Forelimb muscle (tissue), 1 donor: ENCODE measurements at places on chromosomes 11 and 22.

GRCh38 chr22:41619979-41620588, 759 bp downstream of the DESI1 start:
- no peak for DNase-seq

DNA sequence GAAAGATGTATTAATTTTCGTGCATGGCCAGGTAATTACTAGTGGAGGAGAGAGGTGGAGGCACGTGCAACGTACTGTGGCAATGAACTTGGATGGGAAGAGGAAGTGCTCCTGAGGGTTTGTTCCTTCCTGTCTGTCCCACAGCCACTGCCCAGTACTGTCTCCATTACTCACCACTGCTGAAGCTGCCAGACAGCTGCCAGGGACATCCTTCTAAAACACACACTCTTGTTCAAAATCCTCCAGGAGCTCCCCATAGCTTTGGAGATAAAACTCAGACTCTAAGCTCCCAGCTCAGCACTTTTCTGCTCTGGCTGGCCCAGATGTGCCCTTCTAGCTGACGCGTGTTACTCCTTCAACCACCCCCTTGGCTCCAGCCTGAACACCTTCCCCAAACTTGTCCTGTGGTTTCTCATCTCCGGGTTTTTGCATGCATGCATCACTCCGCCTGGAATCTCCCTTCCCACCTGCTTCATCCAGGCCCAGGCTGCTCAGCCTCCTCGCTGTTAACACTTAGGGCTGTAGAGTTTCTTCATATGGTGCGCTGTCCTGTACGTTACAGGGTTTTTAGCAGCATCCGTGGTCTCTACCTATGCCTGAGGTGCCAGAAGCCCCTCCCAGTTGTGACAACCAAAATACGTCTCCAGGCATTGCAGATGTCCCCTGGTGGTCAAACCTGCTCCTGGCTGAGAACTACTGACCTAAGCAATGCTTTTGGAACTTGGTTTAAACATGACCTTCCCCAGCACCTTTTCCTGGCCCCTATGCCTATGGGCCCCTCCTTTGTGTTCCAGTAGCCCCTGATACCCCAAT, 69.5 kb downstream of the C11orf91 start:
- DNase-seq = no peak

GRCh38 chr11:57568330-57568766, 876 bp upstream of the UBE2L6 start:
- peak; percentile 51 for DNase-seq

DNA sequence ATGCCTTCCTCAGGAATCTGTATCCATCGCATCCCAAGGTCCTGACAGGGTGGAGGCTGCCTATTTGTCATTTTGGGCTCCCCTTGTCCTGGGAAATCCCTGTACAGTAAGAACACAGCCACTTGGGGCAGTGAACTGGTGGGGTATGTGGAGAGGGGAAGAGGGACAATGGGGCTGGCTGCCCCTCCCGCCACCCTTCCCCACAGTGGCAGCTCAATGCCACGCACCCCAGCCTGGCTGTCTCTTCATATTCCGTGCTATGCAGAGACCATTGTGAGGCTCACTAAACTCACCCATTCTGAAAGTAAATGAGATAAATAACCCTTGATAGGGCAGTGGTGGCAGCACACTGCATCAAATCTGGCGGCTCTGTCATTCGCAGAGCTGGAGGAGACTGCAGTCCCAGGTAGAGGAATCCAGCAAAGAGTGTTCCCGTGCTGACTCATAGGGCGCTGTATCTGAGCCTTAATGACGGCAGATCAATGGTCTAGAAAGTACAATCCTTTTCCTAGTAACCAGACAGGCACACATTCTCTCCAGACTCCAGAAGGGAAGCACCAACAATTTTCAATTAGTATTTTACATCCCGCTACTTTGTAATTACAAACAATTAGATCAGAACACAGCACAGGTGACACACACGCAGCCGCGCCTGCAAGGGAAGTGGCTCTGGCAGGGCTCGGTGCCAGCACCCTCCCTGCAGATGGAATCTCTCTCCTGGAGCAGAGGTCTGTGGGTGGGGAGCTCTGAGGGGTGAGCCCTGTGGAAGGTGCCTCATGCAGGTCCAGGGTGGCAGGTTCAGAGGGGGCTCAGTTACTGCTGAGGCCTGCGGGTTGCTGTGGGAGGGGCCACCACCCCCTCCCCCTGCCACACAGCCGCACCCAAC, 167.9 kb upstream of the B3GAT1 start:
- DNase-seq = no peak

- no peak for DNase-seq
These were observed 189.3 kb downstream of the GUCY1A2 start for GRCh38 chr11:106828976-106829375.
